Stimulated activated CD4-positive, alpha-beta T cell treated with anti-CD3 and anti-CD28 coated beads, Interleukin-4, amount 100 ng/mL, for 48 hours (primary cell): ENCODE measurements at places on chromosomes 11 and 22.

- DNase-seq = no peak
Observed at GRCh38 chr11:102576350-102576749, 45.8 kb upstream of the MMP7 start.

DNA sequence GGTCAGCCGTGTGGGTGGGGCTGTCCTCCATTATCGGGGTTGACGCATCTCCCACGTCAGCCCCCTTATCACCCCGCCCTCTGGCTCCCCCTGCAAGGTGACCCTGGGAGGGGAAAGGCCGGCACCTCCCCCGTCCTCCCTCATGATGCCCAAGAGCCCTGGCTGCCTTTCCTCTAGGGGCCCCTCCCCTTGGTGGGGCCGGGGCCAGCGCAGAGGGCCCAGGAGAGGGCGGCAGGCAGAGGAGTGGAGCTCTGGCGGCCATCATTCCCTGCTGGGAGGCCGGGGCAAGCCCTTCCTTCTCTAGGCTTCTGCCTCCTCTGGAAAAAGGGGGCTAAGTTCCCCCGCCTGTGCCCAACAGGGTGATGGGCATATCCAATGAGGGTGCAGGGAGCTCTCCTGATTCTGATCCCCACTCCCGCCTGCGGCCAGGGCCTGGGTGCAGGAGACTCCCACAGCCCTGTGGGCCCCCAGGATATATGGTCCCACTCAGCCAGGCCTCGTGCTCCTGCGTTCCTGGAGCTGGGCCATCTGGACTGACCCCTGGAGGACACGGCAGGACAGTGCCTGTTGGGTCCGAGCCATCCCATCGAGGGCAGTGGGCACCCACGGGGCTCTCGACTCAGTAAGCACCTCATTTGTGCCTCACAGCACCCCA lies 12.3 kb downstream of the MYRF start:
- DNase-seq = no peak

DNA sequence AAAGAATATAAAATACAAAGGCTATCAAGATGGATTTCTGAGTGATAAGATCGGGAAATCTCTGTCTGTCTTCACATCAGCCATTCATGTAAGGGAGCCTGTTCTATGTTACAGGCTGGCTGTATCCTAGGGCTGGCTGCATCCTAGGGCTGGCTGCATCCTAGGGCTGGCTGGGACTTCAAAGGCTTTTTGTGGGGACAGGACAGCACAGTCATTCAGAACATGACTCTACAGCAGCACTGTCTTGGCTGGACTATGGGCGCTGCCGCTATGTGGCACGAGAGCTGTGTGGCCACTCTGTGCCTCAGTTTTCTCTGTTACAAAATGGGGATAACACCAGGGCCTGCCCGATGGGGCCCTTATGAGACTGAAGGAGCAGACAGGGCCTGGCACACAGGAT lies 10.2 kb downstream of the ADAMTS8 start:
- DNase-seq = no peak

- no peak for DNase-seq
Observed at GRCh38 chr11:97460091-97460490, 1070.3 kb downstream of the JRKL start.

DNA sequence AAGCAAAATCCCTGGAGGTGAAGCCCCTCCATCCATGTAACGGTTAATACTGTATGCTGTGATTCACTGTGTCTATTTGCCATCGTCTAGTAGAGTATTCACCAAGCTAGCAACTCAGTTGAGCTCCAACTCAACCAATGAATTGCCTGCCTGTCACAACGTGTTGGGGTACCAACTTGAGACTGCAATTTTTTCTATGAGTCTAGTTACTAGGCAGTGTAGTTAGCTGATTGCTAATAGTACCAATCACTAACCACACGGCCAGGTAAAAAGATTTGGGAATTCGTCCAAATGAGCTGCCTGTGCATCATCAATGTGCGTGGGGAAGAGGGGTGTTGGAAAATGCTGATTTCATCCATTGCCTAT lies 1.0 kb upstream of the BTG4 start:
- no peak for DNase-seq

DNA sequence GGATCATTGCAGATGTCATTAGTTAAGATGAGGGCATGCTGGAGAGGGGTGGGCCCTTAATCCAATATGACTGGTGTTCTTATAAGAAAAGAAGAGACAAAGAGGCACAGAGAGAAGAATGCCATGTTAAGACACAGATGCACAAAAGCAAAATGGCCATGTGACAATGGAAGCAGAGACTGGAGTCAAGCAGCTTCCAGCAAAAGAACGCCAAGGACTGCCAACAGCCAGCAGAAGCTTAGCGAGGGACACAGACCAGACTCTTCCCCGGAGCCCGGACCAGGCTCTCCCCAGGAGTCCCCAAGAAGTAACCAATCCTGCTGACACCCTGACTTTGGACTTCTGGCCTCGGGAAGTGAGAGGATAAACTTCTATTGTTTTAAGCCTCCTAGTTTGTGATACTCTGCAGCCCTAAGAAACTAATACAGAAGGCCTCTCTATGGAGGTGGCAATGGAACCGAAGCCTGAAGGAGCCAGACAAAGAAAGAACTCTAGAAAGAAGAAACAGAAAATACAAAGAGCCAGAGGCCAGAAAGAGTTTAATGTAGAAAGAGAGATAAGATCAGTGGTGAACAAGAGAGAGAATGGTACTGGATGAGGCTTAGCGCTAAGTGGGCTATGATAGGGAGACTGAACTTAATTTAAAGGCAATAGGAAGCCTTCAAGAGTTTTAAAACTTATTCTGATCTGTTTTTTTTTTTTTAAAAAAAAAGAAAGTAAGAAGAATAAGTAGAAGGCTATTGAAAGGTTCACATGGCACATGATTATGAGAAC lies 27.7 kb downstream of the PRCP start:
- DNase-seq = no peak

DNA sequence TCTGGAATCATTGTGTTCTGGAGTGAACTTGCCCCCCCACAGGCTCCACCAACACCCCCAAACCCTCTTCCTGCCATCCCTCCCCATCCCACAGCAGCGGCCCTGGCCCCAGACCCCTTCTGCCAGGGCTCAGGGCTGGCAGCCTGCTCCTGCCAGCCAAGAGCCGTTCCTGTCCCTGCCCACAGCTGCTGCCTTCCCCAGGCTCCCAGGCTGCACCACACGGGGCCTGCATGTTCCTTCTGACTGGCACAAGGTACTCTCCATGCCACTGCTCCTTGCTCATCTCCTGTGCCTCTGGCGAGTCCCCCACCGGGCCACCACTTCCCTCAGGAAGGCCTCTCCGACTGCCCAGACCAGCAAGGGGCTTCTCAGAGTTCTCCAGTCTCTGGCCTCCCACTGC lies 4.9 kb downstream of the GP1BB start:
- no peak for DNase-seq

DNA sequence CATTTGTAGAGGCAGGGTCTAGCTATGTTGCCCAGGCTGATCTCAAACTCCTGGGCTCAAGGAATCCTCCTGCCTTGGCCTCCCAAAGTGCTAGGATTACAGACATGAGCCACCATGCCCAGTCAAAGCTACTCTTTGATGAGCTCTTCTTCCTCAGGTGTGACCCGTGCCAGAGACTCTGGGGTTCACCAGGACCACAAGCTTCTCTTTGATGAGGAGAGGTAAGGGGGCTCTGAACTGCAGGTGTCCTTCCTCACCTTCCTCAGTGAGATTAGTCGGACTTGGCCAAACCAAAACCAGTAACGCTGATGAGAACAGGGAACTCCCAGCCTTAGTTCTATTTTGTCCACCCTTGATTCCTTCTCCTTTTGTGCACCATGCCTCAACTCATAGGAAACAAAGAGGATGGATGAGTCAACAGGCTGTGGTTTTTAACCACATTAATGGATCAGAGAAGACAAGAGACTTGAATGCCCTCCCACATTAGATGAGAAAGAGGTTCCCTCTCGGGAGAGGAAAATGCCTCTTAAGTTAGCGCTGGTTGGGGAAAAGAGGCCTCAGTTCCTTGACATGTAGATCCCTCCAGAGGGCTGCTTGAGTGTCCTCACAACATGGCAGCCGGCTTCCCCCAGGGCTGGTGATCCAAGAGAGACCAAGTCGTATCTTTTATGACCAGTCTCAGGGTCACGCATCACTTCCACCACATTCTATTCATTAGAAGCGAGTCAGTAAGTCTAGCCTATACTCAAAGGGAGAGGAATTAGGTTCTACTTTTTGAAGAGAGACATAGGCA lies 25.7 kb upstream of the CTR9 start:
- peak; percentile 16 for DNase-seq

DNA sequence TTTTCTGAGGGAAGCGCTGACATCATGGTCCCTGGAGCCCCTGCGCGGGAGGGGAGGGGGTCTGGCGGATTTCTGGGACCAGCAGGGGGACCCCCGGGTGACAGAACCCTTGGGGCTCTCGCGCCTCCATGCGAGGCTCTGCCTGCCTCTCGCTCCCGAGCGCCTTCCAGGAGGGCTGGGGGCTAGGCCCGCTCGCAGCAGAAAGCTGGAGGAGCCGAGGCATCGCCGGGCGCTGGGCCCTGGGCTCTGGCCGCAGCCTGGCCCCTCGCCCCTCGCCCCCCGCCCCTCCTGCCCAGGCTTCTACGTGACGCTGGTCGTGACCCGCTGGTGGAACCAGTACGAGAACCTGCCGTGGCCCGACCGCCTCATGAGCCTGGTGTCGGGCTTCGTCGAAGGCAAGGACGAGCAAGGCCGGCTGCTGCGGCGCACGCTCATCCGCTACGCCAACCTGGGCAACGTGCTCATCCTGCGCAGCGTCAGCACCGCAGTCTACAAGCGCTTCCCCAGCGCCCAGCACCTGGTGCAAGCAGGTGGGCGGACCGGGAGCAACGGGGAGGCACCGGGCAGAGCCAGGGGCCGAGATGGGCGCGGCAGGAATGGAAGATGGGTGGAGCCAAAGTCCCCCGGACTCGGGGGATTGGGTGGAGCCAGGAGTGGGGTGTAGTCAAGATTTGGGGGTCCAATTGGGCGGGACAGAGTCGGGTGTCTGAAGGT lies 5.4 kb downstream of the BEST1 start:
- DNase-seq = no peak

DNA sequence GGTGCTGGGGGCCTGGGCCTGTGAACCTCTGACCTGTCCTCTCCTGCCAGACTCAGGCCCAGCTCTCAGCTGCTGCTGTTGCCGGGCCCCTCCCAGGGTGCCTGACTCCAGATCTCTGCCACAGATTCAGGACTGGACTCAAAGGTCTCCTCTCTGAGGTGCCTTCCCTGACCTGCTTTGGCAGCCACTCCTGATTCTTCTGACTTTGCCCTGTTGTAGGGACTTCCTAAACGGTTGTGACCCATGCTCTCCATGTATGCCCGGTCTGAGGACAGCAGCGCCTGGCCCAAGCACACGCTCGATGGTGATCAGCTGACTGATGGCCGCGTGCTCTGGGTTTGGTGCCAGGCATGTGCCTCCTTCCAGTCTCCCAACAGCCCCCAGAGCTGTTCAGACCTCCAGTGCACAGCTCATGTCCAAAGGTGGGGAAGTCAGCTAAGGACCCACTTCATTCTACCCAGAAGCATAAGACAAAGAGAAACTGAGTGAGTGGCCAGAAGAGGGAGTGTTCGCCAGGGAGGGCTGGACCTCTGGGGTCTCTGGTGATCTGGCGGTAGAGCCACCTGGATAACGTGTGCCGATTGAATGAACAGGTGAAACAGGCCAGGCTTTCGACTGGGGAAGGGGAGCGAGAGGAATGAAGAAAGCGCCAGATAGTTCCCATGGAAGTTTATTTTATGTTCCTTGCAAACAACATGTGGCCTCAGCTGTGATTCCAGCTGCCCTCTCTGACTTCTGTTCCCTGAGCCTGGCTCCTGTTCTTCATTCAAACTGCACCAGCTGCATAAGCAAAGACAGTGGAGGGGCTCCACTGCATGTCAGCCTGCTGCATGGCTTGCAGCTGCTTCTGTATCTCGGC lies 8.1 kb upstream of the TOP3B start:
- no peak for DNase-seq

GRCh38 chr11:102955624-102956023 lies at the start of gene MMP13:
Gene MMP13 (minus strand): TSS chr11:102955732. CDS start chr11:102955705, 27 bp downstream.
- no peak for DNase-seq

GRCh38 chr11:61343792-61344745 lies 11.0 kb downstream of the TKFC start:
- no peak for DNase-seq

GRCh38 chr11:134537941-134538340 lies 125.9 kb upstream of the B3GAT1 start:
- DNase-seq = no peak

DNA sequence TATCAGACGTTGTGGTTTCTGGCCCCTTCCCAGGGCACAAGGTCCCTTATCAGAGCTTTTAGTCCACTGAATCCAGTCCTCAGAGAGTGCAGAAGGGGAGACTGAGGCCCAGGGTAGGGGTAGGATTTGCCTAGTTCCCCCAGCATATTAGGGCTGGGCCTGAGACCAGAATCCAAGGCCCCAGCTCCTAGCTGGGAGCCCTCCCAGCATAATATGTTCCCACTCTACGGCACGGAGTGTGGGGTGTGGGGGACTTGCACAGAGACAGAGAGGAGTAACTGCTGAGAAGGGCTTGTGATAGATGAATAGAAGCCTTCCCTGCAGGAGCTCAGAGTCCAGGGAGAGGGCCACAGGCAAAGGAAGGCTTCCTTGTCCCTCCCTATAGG lies 43.8 kb downstream of the NEU3 start:
- DNase-seq = no peak

DNA sequence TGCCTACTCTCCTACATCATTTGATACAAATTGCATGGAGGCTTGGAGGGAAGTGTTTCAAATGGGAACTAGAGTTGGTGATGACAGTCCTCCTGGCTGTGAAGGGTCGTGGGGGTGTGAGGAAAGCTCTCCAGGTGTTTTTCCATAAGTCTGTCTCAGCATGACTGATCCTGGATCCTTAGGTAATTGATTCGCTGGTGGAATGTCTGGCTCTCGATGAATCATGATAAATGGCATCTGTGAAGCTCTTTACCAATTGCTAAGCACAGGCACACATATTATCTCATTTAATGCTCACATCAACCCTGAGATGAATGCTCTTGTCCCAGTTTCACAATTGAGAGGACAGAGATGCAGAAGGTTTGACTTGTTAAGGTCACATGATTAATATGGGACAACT lies 107.5 kb downstream of the PKNOX2 start:
- no peak for DNase-seq

DNA sequence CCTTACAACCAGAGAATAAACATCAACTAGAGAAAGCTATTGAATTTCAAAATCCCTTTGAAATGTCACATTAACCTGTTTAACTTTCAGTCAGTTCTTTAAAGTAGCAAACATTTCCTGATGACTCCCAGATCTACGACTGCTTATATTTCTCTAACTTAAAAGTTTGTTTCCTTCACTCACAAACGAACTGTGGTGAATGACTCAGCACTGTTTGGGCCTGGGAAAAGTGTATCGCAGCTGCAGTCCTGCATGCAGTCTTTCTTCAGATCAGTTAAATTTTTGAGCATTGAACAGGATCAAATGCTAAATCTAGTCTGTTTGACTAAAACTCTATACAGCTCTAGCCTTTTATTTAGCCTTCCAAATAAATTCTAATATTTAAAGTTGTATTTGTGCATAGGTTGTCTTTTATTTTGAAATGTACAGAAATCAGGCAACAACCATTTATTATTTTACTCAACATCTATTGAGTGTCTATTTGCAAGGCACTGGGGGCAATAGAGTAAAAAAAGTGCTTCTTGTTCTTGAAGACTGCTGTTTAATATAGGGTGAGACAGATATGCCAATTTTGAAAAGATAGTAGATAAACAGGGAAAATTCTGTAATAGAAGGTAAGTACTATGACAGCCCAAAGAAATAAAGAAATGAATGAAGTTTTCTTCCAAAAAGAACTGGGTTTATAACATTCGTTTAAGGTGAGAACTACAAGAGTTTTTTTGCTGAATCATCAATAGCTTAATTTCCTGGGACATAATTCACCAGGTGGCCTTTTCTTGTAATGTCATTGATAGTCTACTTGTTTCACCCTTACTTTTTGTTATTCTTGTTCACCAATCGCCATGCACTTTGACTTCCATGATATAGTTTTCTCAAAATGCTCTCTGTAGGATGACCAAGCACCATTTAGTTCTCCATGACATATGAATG lies 235.4 kb downstream of the METTL15 start:
- no peak for DNase-seq
